ENCODE measurements at places on chromosomes 4 and X. TPM values are rescaled to one million over a fixed set of nuclear protein-coding genes. Genes with fewer than 3 reads are reported as not detected.

GRCh38 chrX:120308558-120308957, 2.7 kb downstream of the TMEM255A start:
- H3K4me1 ChIP-seq = peaks cover 12% of the 10 kb centered on the region
- H3K27me3 ChIP-seq = no peaks in the 10 kb centered on the region
- no peak overlapping the region for H3K27ac ChIP-seq
- H3K4me3 ChIP-seq = peak overlapping the region; percentile 87
- DNase-seq = no peak

DNA sequence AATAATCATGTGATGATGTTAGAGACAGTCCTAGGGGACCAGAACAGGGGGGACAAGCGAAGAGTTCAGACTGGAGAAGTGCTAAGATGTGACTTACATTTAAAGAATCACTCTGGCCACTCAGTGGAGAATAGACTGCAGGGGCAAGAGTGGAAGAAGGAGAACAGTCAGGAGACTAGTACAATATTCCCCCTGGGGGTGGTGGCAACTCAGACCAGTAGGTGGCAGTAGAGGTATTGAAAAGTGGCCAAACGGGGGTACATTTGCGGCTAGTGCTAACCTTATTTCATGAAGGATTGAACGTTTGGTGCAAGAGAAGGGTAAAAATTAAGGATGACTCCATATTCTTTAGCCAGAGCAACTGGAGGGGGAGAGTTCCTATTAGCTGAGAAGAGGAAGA, 2.7 kb upstream of the BMX start:
- peak; percentile 9 for DNase-seq
- peaks cover 13% of the 10 kb centered on the region for H3K27me3 ChIP-seq
- H3K36me3 ChIP-seq = no peaks in the 10 kb centered on the region
- H3K27ac ChIP-seq = no peak overlapping the region
- H3K4me1 ChIP-seq = peaks cover 13% of the 10 kb centered on the region
- H3K4me3 ChIP-seq = peak overlapping the region; percentile 49

The TGIF2LX gene
- total RNA-seq = not detected

DNA sequence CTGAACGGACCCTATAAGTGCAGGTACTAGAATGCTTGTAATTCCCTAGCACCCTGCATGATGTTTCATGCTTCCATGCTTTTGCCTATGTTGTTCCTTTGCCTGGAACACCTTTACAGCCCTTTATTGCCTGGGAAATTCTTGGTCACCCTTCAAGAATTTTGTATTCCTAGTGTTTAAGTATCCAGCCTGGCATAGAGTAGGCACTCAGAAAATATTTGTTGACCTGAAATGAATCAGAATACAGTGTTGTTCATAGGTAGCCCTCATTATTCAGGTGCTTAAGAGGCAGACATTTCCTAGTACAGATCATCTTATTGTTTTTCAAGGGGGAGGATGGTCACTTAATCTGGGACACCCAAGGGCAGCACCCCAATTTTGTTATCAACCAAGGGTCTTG, 75.3 kb downstream of the AKAP4 start:
- no peak overlapping the region for H3K27ac ChIP-seq
- no peak for DNase-seq
- peaks cover 9% of the 10 kb centered on the region for H3K27me3 ChIP-seq
- no peaks in the 10 kb centered on the region for H3K36me3 ChIP-seq
- H3K4me1 ChIP-seq = peaks cover 6% of the 10 kb centered on the region

The SRP72 gene
- total RNA-seq = 110 TPM
